GM13976 (cell line): ENCODE measurements at places on chromosomes 11 and 22.

DNA sequence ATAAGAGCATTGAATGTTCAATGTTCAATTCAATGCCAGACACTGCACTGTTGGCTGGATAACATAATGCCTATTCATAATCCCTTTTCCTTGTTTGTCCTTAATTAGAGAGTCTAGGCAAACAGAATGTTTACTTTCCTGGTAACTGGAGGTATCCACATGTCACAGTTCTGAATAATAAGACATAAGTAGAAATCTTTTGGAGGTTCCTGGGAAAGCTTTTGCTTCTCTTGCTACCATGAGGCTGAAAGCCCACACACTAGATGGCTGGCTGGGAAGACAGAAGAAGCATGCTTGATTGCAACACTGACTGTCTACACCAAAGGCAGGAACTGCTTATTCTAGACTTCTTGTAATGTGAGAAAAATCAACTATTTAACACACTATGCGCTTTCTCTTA is 79.5 kb downstream of the GAB2 start:
- no peak for DNase-seq

- DNase-seq, result no peak
Observed at GRCh38 chr11:129427376-129427775, 51.7 kb downstream of the BARX2 start.

DNA sequence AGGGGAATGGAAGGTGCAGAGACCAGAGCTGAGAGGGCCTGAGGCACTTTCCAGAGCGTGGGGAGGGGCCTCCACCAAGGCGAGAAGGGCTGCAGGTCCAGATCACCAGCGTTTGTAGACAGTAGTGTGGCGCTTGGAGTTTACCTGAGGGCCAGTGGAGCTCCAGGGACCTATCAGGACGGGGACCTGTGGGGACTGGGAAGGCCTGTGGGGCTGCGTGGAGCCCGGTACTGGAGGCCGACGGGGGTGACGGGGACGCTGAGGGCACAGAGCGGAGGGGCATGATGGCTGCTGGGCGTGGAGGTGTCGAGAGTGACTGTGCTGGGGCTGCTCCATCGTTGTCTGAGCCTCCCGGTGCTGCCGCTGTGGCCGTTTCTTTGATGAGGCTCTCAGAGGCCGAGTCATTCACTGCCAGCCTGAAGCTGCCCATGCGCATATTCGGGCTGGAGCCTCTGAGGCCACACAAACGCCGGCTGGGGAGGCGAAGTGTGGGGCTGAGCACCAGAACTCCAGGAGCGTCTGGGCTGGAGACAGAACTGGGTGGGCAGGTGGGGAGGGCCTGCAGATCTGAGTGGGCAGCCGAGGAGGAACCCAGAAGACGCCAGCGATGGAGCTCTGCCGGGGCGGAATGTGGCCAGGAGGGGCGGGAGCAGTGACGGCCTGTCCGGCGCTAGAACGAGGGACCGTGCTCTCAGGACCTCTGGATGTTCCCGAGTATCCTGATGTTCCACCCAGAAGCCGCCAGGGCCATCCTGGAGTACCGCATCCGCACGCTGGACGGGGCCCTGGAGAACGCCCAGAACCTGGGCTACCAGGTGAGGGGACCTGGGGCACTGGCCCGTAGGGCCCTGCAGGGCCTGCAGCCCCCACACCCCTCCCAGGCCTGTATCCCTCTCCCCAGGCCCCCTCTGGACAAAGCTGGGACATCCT is 2.6 kb downstream of the PGGHG start:
- no peak for DNase-seq

DNA sequence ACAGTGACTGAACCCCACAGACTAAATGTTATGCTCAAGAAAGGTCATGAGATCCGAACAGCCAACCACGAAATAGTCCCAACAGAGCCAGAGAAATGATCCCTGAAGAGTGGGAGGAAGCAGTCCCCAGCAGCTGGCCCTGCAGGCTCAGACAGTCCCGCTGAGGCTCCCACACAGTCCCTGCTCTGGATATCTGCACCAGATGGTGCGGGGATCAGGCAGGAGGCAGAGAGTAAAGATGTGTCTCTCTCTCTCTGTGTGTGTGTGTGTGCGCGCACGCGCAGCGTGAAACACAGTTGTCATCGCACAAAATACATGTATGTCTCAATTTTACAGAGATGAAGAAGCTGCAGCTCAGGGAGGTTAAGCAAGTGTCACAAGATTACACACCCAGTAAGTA is 27.9 kb downstream of the GUCY1A2 start:
- DNase-seq, result no peak
